ENCODE measurements at places on chromosomes 2 and 18.

DNA sequence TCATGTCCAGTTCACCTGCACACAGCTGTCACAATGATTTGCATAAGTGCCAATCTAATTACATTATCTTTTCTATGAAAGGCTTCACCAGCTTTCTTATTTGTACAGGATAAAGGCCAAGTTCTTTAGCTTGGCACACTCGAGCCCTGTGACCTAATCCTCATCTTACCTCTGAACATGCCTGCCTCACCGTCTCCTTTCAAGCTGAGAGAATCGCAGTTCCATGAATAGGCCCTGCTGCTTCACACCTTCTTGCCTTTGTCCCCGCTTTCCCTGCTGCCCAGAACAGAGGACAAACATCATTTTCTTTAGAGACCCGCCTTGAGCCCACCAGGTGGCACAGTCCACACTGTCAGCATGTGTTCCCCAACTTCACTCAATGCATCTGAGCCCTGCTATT is 1094.7 kb downstream of the BCL11A start:
- DNase-seq, result no peak

DNA sequence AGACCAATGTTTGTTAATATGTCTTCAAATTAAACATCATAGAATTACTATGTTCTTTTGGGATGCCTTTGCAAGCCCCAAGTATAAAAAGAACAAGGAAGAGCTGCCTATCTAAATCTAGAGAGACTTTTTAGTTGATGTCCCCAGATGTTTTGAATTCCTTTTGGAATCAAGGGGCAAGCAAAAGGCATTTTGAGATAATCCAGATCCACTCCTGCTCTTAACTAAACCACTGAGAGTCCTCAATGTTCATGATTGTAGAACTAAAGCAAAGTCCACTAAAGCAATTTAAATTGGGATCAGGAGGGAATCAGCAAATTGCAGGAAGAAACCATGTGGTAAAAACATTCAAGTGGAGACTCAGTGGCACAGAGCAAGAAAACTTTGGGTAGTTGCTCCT is 558.5 kb upstream of the VRK2 start:
- DNase-seq, result no peak

DNA sequence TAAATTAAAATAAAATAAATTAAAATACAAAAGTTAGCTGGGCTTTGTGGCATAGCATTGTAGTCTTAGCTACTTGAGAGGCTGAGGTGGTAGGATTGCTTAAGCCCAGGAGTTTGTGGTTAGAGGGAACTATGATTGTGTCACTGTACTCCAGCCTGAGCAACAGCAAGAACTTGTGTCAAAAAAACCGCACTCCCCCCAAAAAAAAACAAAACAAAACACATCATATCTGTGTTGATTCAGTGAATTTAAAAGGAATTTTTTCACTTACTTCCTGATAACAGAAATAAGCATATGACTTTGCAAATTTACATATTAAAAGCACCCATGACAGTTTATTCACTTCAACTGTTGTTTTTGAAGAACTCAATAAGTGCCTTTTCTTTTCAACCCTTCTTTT is 68.1 kb upstream of the PELI1 start:
- no peak for DNase-seq

GRCh38 chr2:127071901-127072328 is 35.0 kb downstream of the BIN1 start:
- no peak for DNase-seq

- no peak for DNase-seq
Observed at GRCh38 chr2:200443916-200444315, 66.0 kb downstream of the KCTD18 start.

DNA sequence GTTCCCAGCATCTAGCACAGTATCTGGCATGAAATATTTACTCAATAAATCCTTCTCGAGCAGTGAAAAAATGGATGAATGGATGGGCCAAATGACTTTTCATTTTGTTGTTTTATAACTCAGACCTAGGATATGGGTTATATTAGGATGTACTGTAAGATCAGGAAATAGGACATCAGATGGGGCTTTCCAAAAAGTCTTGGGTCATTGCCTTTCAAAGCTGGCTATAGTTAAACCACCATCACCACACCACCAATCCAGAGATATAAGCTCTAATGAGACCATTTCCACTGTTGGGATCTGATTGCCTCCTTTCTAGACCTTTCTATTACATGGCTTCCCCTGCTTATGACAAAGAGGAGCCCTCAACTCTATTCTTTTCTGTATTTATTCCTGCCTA is 525.0 kb upstream of the TCF4 start:
- DNase-seq, result no peak

- no peak for DNase-seq
Observed at GRCh38 chr2:161994761-161995520, 79.1 kb downstream of the DPP4 start.

DNA sequence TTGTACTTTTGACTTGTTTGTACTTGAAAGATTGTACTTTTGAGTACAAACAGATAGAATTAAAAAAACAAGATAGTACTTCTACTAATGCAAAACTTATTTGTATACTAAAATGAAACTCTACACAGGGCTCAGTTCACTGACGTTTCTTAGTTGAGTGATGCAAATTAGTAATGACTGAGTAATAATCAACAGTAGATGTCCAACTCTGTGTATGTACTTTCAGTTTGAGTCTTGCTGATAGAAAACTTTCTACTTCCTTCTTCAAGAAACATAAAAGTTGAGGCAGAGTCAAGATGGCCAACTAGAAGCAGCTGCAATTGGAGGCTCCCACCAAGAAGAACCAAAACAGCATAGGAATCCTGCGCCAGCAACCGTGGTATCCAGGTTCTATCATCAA is 585.0 kb downstream of the NR4A2 start:
- DNase-seq, result no peak

DNA sequence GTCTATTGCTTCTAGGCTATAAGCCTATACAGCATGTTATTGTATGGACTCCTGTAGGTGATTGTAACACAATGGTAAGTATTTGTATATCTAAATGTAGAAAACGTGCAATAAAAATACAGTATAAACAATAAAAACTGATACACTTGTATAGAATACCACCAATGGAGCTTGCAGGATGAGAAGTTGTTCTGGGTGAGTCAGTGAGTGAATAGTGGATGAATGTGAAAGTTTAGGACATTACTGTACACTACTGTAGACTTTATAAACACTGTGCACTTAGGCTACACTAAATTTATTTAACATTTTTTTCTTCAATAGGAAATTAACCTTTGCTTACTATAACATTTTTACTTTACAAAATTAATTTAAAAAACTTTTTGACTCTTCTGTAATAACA is 679.2 kb upstream of the ZNF804A start:
- no peak for DNase-seq

DNA sequence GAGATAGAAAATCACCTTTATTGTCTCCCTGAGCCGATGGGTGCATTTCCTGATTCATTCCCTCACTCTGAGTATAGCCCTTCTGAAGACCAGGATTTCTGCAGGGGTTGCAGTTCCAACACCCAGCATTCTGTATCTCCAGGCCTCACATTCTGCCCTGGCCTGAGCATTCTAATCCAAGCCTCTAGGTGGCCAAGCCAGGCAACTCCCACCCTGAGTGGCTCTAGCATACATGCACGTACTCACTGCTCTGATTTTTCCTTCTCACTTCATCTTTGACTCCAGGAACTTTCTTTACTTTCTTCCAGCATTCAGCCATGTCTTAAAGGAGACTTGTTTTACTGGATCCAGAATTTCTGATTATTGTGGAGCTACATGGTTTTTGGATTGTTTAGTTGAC is 100.7 kb upstream of the STK39 start:
- peak; percentile 21 for DNase-seq

DNA sequence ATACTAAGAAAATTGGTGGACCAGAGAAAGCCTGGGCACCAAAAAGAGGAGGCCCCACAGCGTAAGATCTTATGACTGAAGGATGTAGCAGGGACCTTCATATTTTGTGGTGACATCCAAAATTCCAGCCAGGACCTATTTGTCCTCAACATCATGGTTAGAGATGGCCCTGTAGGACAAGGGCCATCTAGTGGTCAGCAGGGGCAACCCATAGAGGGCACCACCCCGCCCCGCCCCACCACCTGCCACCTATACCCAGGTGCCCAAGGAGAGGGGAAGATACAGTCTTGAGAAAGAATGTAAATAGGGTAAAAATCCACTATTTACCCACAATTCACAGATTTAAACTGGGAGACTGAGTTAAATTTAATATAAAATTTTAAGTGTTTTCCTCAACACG is 59.6 kb upstream of the TMEM163 start:
- DNase-seq, result no peak

- no peak for DNase-seq
Observed at GRCh38 chr2:234429265-234429664, 67.6 kb downstream of the ARL4C start.

GRCh38 chr2:238187618-238188548 is 15.6 kb downstream of the ILKAP start:
- no peak for DNase-seq

GRCh38 chr2:114281188-114281587 is 161.3 kb upstream of the DPP10 start:
- DNase-seq, result no peak

DNA sequence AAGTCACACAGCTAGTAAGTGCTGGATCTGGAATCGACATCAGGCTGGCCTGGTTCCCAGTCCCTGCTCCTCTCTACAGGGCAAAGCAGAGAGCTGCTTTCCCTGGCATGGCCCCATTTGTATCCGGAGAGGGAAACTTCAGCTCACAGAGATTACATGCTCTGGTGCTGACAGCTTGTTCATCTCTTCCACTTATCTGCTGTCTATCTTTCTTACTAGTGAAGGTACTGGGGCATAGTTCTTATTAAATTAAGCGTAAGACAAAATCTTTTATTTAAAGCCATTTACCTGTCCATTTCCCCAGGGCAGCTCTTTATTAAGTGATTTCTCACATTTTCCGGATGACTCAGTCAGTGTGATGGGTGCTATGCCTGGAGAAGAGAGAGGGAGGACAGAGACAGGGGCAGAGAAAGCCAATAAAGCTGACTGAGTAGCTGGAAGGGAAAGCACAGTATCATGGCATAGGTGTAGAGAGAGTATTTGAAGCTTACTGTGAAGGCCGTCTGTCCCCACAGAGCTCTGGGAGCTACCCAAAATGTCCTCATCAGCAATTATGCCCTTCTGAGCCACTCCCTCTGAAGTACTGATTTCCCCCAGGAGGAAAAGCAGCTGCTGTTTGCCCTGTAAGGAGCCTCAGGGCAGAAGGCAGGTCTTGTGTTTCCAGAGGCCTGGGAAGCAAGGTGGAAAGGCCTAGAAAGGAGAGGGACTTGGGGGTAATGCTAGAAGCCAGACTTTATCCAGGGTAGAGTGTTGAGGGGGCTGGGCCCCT is 44.1 kb upstream of the EPAS1 start:
- DNase-seq, result peak; percentile 31

DNA sequence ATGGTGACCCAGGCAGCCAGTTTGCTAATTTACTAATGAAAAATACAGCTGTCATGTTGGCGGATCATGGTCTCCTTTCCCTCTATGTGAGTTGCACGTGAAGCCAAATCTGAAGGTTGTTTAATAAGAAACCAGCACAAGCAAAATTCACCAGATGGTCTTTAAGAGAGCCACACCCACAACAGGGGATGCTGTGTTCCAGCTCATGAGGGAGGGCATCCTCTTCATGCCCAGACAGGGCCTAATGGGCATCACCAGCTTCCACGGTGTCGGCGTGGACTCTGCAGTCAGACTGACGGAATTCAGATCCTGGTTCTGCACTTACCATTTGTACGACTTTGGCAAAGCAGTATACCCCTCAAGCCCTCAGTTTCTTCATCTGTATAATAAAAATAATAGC is 39.9 kb downstream of the TMEM247 start:
- DNase-seq, result no peak

GRCh38 chr18:58046794-58047555 is 2.9 kb downstream of the NEDD4L start:
- no peak for DNase-seq

DNA sequence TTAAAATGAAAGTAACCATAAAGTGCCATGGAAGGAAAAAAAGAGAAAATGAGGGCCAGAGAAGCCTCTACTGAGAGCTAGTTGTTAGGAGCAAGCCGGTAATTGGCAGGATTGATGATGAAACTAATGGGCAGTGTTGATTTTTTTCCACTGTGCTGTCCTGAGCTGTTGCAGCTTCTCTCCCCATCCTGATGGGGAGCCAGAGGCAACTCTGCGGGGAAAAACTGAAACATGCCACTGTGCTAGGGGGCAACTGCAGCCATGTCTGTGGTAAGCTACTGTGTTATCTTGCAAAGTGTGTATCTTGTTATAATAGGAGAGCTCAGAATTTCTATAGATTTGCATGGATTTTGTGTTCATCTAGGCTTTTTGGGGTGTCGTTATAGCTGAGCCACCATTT is 487.9 kb downstream of the STK39 start:
- no peak for DNase-seq

DNA sequence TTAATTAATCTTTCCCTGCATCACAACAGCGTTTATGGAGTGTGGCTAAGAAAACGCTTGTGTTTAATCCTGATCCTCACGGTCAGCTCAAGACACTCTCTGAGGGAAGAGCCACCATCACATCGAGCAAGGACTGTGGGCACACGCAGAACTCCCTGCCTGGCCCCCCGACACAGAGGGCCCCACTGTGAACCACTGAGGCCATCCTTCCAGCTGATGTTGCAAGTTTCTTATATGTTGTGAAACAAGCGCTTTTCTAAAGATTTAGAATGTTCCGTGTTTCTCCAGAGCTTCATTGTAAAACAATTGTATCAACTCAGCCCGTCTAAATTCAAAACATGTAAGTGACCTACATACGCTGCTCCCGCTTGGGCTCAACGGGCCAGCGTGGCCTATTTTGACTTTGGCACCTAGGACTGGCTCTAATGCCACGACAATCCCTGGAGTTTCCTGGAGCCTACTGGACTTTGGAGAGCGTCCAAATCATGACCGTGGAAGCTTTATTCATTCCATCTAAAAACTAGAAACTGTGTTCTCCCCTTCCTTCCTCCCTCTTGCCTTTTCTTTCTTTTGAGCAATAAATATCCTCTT is 34.9 kb downstream of the SERPINE2 start:
- no peak for DNase-seq

DNA sequence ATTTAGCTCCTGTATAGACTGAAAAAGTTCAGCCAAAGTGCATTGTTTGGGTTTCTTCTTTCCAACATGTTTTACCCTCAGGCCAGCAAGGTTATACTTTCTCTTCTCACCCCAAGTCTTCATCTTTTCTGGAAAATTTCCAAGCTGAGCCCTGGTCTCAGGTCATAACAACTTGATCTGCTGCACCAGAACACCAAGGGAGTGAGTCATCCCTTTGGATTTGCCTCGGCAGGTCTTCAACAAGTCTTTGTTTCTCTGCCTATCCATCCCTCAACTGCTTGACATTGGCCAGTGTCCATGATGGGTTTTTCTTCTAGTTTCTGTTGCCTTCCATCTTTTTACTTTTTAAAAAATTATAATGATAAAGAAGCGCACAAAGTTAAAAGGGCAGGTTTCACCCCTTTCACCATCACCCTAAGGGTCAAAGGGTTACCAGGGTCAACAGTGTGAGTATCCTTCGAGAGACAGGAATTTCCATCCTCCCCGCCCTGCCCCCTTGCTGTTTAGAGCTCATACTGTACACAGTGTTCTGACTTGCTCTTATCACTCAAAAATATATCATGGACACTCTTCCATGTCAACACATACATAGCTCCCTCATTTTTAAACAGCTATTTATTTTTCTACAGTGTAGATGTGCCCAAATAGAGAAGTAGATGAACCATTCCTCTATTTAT is 5.7 kb upstream of the SPATS2L start:
- DNase-seq, result peak; percentile 26

Measured in HFFc6 (cell line).